ENCODE measurements at places on chromosomes 7 and 10.

DNA sequence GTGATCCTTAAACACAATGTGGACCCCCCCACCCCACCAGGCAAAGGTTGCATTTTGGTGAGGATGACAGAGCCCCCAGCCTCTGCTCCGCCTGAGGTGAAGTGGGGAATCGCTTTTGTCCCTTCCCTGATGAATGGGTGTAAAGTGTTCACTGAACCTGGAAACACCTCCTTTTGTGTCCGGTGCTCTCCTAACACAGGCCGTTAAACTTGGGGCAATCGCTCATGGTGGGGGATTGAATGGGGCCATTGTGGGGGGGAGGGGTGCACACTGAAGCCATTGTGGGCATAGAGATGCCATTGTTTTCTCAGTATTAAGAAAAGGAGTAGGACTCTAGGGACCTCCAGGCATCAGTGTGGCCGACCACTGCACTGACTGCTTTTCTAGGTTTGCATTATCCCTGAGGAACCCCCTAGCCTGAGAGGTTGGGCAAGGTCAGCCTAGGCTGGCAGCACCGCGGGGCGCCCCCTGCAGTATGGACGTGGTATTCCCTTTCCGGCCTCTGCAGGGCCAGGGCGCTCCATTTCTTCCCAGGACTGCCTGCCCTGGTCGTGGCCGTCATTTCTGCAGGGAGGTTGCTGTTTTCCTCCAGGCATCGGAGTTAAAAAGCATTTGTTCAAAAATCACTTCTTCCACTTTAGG is 158.3 kb downstream of the TCF7L2 start:
- no peak for DNase-seq

GRCh38 chr10:24041834-24042233 is 167.1 kb upstream of the KIAA1217 start:
- DNase-seq = no peak

- DNase-seq = no peak
These were observed 36.9 kb upstream of the RHEB start for GRCh38 chr7:151556592-151556991.

GRCh38 chr7:75955331-75955955 is 39.0 kb downstream of the TMEM120A start:
- no peak for DNase-seq

GRCh38 chr7:36318116-36318515 is 71.5 kb upstream of the ANLN start:
- DNase-seq = no peak

DNA sequence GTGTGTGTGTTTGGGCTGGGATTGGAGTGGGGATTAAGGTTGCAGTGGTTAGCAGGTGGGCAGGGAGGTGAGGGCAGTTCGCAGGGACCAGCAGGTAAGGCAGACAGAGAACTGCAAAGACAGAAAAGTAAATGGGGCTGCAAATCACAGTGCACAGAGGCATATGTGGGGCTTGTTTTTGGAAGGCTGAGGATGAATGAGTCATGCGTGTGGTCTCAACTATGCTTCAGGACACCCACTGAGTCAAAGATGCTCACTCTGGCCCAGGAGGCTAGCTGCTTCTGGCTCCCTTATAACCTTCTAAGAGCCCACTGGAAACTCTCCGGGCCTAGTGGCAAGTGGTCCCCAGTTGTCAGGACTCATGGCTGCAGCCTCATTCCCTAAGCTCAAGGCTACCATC is 118.2 kb downstream of the ZNF248 start:
- no peak for DNase-seq
